ENCODE measurements at places on chromosomes 5 and 9.

GRCh38 chr9:36923025-36923625, 110.9 kb downstream of the PAX5 start:
- no peak for DNase-seq

GRCh38 chr5:126831156-126831555, 54.2 kb downstream of the LMNB1 start:
- no peak for DNase-seq

GRCh38 chr9:76373173-76373783, 20.9 kb downstream of the RFK start:
- no peak for DNase-seq

DNA sequence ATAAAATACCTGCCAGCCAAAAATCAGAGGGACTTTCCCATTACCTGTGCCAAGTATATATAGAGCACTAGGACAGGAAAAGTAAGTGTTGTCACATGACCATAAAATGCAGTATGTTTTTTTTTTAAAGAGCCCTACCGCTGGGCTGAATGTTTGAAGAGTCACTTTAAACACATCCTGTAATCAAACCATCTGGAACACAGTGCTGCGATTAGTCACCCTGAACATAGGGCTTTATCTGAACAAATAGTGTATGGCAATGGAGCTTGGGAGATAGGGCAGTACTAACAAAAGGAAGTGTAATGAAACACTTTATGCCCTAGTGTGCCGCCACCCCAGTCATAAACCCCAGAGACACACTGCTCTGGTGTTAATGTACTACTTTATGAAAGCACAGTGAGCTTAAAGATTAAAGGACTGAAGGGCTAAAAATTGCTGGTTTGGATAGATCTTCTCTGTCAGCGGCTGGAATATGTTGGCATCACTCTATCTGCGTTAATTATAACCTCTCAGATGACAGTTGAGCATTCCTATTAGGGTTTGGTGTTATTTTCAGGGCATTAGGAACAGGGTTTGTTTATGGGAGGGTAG, 90.4 kb downstream of the ZNF608 start:
- no peak for DNase-seq

DNA sequence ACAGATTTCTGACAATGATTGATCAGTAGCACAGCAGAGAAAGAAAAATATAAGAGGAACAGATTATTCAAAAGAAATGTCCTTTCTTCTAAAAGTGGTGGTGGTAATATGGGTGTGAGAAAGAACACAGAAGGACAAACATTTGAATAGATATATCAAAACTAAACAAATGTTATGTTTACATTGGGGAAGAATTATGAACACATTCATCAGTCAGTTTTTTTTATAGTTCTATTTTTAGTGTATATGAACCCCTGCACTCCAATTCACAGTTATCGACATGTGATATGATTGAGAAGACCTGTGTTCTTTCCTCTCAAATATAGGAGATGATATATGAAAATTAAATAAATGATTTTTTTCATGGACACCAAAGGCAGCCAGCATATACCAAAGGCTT, 128.6 kb downstream of the NNT start:
- no peak for DNase-seq

DNA sequence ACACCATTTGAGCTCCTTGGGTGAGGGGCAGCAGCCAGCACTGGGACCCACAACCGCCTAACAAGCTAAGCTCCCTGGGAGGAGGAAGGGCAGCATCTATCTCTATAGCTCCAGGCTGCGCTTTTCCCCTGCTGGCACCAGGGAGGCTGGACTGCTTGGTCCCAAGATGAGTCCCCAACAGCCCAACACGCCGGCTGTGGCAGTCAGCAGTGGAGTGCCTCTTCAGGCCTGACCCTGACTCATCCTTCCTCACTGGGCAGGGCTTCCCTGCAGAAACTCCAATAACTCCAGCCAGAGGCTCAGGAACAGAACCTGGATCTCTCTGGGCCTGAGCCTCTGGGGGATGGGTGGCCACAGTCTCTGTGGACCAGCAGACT, 113.7 kb upstream of the ADAMTS16 start:
- DNase-seq: no peak

GRCh38 chr5:8660133-8660893, 791.4 kb downstream of the MTRR start:
- no peak for DNase-seq

DNA sequence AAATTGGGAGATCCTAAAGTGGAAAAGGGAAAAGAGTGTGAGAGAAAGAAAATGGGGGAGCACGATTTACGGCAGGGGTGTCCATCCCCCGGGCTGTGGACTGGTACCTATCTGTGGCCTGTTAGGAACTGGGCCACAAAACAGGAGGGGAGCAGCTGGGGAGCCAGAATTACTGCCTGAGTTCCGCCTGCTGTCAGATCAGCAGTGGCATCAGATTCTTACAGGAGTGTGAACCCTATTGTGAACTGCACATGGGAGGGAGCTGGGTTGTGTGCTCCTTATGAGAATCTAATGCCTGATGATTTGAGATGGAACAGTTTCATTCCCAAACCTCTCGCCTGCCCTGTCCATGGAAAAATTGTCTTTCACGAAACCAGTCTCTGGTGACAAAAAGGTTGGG, 108.3 kb upstream of the ADAMTSL1 start:
- no peak for DNase-seq

- DNase-seq: no peak
Measured at GRCh38 chr9:83471241-83471640, 67.0 kb downstream of the FRMD3 start.

- no peak for DNase-seq
Measured at GRCh38 chr9:34689116-34689470, 2.0 kb downstream of the CCL19 start.

- no peak for DNase-seq
Measured at GRCh38 chr5:150596826-150597225, 43.6 kb upstream of the SYNPO start.

- DNase-seq: no peak
Measured at GRCh38 chr5:80884086-80884813, 75.9 kb upstream of the RASGRF2 start.

DNA sequence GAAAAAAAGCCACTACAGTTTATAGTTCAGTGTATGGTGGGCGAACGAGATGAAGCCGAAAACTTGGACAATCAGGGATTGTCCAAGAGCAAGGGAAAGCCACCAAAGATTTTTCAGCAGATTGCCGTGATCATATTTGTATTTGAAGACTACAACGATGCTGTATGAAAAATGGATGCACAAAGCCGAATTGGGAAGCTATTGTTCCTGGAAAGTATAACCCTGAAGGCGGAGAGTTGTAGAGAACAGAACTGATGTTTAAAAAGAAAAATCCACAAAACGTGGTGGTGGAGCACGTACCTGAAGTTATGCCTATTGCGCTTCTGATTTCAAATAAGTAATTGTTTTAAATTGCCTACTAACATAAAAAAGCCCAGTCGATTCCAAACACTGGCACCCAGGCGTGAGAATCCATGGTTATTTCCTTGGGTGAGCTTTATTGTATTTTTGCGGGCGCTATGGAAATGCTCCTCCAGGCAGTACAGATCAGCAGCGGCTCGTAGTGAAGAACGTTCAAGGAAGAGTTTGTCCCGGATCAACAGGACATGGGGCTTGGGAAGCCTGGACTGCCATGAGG, 772 bp upstream of the TARS1 start:
- no peak for DNase-seq

GRCh38 chr9:32260151-32260862, 124.1 kb upstream of the ACO1 start:
- DNase-seq: no peak

DNA sequence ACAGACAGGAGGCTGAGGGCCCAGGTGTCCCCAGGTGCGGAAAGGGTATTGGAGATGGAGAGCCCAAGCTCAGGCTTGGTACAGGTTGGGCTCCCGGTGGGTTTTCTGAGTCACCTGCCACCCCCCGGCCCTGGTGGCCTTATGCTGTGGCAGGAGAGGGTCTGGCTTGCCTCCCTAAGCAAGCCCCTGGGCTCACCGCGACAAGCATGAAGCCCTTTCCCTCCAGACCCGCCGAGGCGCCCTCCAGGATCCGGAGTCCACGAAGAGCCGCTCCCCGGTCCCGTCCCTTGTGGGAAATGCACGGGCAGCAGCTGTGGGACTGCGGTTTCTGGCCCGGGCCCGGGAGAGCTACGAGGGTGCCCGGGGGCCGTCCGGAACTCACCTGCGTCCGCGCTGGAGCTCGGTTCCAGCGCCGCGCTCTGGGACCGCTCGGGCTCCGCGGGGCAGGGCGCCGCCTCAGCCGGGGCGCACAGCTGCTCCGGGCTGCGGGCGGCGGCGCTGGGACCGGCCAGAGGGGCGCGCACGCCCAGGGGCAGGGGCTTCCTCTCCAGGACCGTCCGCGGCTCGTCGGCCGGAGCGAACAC, 757 bp downstream of the SAPCD2 start:
- DNase-seq: no peak

DNA sequence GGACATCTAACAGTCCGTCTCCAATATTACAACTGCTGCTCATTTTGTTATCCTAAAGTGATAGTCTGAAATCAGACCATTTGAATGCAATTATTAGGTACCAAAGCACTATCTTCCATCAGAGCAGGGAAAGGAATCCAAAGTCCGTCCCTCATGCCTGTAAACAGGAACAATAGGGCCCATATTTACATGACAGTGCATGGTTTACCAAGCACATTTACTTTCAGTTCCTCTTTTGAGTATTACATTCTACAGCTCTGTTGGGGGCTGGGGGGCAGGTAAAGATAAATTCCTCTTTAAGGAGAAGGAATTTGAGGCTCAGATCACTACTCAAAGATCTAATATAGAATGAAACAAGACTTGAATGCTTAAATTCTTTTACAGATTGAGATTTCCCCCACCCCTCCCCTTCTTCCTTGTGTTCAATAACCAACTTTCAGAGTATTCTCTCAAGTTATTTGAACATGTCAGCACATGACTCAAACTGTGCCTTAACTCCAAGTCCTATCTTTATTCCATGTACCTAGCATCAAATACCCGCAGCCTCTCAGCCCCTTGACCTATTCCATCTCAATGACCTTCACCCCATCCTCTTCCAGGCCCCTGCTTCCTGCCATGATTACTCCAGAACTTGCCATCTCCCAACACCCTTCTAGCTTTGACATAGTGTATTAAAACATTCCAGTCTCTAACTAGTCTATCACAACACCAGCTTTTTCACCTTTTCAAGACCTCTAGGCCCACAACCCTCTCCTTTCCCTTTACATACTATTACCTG, 71.0 kb downstream of the BRINP1 start:
- no peak for DNase-seq

DNA sequence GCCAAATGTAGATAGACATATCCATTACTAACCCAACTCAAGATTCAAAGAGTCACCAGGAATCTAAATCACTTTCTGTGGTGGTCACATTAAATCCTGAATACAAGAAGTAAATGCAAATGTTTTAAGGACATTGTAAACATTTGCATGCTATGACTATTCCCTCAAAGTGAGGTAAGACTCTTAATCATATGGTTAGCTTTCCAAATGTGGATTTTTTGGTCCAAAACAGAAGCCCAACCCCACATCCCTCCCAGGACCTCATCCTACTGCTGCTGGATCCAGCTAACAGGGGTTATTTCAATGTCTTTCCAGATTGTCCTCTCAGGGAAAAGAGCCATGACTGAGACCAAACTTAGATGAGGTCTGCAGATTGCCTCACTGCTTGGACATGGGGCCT, 228.1 kb upstream of the PANK3 start:
- no peak for DNase-seq

DNA sequence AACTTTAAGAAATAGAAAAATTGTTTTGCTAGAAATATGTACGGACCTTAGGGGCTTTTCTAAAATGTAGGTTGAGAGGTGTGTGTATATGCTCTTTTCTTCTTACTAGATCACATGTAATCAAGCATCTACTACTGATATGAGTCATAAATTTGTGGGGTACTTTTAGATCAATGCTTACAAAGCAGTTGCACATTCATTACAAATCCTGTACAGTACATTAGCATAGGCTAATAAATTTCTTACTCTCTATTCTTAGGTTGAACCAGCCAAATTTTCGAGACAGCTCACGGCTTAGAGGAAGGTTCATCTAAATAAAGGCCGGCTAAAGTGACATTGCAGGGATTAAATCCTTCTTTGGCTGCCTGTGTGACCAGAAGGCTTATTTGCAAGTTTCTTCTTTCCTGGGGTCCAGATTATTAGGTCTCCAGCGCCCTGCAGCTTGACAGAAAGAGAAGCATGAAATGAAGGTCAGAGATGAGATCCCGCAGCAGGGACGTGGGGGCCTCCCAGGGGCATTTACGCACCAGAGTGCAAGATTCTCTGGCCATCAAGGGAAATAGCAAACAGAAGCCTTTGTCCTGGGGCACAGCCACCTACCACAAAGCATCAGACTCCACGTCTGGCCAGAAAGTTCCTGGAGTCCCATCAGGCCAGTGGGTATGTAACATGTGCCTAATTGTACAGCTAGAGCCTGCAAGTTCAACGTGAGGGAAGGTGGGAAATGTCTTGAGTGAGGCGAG, 53.0 kb downstream of the NIM1K start:
- no peak for DNase-seq

- no peak for DNase-seq
Measured at GRCh38 chr5:150313921-150314716, 11.4 kb upstream of the ARSI start.

GRCh38 chr5:1297243-1297642, 2.4 kb upstream of the TERT start:
- DNase-seq: no peak
